ENCODE measurements at places on chromosomes 1 and 21.

- DNase-seq: no peak
Measured at GRCh38 chr1:203509135-203509534, 15.2 kb downstream of the OPTC start.

- no peak for DNase-seq
Measured at GRCh38 chr1:232863544-232864275, 58.5 kb downstream of the MAP10 start.

DNA sequence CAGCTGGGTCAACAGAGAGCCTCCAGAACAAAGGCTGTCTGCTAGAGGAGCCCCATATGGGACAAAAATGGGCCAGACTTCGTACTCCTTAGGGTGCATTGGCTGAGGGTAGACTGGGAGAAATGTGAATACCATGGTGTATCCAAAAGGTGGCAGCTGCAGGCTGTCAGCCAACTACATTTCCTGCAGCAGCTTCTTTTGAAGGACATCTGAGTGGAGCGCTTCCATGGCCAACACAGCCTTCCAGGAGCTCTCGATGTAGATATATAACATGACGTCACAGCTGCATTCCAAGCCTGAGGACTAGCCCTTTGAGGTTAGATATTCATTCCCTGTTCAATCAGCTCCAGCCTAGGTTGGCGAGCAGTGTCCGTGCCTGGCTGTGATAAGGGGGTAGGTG, 107.7 kb downstream of the MAB21L3 start:
- no peak for DNase-seq

DNA sequence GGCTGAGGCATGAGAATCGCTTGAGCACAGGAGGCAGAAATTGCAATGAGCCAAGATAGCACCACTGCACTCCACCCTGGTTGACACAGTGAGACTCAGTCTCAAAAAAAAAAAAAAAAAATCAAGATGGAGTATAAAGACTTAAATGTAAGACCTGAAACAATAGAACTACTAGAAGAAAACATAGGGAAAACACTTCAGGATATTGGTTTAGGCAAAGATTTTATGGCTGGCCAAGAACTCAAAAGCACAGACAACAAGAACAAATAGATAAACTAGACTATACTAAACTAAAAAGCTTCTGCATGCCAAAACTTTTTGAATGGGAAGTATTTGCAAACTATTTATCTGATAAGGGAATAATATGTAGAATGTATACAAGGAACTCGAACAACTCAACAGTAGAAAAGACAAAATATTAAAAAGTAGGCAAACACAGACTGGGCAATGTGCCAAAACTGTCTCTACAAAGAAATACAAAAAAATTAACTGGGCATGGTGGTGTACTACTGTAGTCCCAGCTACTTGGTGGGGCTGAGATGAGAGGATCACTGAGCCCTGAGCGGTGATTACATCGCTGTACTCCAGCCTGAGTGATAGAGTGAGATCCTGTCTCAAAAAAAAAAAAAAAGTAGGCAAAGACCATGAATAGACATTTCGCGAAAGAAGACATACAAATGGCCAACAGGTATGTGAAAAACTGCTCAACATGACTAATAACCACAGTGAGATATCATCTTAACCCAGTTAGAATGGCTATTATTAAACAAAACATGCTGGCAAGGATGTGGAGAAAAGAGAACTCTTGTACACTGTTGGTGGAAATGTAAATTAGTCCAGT, 25.3 kb downstream of the DTL start:
- no peak for DNase-seq

GRCh38 chr1:5953386-5953785, 38.8 kb downstream of the NPHP4 start:
- no peak for DNase-seq

DNA sequence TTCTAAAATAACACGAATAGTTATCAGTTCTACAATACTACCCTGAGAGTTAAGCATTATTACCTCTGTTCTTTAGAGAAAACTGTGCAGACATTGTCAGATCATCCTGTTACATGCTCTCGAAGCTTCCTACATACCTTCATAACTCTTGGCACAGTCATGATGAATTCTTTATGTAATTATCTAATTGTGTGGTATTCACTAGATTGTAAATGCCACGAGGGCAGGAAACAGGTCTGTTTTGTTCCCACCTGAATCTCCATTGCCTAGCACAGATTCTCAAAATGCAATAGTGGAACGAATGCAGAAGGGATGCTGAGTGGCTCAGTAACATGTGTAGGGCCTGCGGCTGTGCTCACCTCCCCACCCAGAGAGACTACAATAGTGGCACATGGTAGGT, 3.4 kb downstream of the SYT2 start:
- no peak for DNase-seq

- DNase-seq: no peak
Measured at GRCh38 chr1:90393025-90393424, 324.1 kb downstream of the BARHL2 start.

DNA sequence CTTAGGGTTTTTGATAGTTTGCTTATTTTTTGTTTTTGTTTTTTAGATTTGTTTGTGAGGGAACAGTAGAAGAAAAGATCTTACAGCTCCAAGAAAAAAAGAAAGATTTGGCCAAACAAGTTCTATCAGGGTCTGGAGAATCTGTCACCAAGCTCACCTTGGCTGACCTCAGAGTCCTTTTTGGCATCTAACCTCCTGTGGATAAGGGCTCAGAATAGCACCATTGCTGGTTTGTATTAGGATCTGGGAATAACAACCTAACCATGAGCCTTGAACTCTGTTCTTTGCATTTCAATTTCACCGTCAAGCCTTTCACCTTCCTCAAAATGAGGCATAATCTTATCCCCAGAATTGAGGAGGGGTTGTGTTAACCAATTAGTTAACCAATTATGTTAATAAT, 20.2 kb downstream of the TRIM45 start:
- DNase-seq: no peak

Data from bone marrow (tissue), 2 donors.